Mesenchymal stem cell (in vitro differentiated cells and primary cell): ENCODE measurements at places on chromosomes 12 and 14.

DNA sequence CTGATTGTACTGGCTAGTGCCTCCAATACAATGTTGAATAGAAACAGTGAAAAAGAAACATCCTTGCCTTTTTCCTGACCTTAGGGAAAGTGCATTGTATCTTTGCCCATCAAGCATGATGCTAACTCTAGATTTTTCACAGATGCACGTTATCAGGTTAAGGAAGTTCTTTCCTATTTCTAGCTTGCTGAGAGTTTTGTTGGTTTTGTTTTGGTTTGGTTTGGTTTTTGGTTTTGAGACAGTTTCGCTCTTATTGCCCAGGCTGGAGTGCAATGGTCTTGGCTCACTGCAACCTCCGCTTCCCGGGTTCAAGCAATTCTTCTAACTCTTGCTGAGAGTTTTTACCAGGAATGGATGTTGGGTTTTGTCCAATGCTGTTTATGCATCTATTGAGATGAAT is 89.0 kb downstream of the BRMS1L start:
- no peak for DNase-seq

DNA sequence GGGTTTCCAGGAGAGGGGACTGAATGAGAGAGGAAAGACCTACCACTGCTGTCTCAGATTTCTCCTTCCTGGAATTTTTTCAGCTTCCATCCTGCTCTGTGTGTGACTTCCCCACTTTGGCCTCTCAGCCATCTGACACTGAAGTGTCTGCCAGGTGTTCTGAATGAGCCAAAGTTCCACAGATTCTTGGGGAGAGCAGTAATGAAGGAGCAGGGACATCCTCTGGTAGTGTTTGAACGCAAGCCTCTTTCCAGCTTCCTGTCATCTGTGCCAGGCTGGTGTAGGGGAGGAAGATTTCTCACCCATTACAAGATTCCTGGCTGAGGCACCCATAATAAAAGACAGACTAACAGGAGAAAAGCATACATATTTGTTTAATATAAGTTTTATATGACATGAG is 141.7 kb upstream of the NRXN3 start:
- DNase-seq = no peak

DNA sequence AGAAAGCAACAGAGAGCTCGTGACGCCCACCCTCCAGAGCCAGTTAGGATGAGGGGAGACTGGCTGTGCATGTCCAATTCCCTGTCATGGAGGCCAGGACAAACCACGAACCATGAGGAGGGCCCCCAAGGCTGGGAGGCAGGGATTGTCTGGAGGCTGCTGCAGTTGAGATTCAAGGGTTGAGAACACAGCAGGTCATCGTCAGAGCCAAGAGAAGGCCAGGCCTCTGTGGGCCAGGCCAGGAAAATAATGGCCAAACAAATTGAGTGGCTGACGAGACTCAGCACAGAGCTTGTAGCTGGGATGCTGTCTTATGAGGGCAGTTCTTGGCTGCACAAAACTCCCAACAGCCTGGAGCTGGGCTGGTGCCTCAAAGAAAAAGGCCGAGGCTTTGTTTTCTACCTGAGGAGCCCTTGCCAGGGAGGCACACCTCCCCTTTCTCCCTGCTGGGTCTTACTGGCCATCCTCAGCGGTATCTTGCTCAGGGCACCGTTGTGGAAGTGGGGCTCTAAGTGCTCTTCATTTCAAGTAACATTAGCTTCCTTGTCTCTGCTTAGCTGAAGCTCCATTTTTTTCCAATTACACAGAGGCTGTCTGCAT is 665.9 kb downstream of the BCL11B start:
- no peak for DNase-seq

DNA sequence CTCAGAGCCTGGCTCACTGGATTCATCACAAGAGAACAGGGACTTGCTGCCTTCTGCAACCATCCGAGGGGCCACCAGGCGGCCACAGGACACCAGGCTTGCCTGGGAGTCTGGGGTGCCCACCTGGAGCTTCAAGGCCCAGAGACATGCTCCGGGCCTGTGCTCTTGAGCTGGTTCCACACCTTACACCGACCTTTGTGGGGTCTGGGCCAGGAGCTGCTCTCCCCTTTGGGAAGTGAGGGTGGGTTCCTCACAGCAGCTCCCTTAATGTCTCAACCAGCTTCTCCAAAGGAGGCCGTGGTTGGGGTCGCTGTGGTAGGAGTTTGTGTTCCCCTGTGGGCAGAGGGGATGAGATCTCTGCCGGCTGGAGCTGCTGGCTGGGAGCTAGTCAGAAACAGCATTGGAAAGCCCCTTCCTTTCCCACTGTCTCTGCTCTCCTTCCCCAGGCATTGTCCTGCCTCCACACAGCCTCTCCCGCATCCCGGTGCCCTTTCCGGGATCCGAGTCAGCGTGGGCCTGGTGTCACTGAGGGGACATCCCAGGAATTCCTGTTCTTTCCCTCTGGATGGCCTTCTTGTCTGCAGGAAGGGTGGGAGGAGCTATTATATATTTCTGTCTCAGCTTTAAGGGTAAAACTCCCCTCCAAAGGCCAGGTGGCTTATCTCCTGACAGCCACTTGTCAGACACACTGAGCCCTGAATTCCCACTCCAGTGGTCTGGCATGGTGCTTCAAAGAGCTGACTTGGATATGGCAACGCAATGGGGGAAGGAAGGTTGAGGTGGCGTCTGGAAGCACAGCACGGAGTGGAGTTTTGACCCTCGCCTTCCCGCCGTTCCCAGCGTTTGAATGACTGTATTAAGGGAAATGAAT is 5.1 kb upstream of the PAPLN start:
- peak; percentile 44 for DNase-seq

GRCh38 chr12:104485651-104486362 is 29.1 kb downstream of the CHST11 start:
- DNase-seq = no peak

DNA sequence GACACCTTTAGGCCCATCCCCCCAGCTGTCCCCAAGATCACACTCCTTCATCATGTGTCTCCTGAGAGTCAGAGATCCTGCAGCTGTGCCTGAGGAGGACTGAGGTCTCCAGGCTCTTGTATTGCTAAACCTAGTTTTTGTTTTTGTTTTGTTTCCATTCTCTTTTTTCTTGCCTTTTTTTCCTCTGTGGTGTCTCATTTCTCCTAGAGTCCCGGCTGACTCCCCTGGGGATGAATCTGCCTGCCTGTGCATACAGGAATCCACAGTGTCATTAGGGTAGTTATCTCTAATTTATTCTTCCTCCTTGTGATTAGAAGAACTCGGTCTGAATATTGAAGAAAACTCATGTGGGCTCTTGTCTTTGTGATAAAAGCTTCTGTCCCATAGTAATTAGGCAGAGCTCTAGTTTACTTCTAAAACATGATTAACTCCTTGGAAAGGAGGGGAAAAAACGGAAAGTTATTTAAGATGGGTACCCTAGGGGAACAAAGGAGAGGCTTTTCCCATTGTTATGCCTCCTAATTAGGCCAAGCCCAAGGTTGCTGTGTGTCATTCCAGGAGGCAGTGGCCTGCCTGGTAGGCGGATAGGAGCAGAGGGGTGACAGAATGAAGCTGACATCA is 343.2 kb downstream of the ZFP36L1 start:
- peak; percentile 53 for DNase-seq

DNA sequence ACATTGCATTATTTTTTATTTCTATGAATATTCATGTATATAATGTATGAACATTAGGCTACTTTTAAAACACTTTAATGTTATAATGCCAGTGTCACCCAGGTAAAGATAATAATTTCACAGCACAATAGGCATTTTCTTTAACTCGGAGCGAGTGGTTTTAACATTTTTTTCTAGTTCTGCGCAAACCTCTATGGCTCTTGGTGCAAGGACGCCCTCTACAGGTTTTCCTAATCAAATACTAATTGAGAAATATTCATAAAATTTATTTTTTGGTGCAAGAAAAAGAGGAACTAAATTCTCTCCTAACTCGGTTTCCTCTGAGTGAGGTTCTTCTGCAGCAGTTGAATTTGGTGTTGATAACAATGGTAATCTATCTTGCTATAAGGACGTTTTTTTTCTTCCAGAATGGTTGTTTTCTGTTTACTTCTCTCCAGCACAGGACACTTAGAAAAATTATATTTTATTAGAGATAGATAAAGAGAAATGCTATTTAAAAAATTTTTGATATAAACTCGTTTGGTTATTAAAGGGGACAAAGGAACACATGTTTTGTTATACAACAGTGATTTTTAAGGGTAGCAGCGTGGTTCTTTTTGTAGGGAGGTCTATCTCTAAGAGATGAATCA is 2.4 kb upstream of the WIF1 start:
- peak; percentile 15 for DNase-seq
